ENCODE measurements at places on chromosomes 16 and 17.

DNA sequence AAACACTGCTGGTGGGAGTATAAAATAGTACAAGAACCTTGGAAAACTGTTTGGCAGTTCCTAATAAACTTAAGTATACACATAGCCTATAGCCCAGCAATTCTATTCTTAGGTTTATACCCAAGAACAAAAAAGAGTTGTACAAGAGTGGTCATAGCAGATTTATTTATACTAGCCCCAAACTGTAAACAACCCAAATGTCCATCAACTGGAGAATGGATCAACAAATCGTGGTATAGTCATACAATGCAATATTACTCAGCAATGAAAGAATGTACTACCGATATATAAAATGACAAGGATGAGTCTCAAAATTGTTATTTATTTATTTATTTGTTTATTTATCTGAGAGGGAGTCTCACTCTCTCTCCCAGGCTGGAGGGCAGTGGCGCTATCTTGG is 23.1 kb downstream of the GNGT2 start:
- no peak for DNase-seq

- no peak for DNase-seq
These were observed 4.4 kb downstream of the SMURF2 start for GRCh38 chr17:64657610-64658125.

DNA sequence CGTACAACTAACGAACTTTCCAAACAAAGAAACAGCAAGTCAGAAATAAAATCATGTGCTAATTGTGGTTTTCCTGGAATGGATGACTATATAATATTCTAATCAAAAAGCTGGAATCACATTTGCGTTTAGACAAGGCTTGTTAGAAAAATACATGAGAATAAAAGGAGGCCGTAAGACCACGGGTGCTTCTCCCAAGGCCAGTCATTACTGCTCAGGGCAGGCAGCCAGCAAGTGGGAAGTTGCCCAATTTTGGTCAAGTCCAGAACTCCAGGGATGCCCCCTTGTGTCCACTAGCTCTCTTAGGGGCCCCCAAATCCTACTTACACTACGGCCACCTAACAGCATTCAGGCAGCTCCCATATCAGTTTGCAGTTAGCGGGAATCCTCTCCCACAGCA is 25.9 kb upstream of the LYRM9 start:
- no peak for DNase-seq

DNA sequence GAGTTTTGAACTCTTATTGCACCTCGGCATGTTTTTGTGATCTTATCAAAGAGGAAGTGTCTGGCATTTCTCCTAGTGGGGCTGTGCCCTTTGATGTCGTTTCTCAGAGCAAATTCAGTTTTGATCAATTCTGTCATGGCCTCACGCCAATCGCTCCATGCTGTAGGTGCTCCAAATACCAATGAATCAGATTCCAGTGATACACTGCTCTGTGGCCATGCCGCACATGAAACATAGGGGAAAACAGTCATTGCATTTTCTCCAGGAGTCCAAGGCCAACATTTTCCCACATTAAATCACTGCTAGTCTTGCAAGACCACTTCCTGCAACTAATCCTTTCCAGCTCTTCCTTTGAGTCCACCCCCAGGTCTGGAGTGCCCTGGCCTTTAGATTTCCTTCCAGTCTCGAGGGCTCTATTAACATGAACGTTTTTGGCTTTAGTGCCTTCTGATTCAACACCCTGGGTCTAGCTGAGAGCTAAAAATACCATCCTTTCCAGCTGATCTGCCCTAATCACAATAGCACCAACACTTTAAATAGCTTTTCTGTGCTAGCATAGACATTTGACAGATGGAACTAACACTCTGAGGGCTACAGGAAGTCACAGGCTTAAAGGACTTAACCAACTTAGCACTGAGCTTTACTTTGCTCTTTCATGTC is 18.2 kb upstream of the RASL10B start:
- peak; percentile 48 for DNase-seq

DNA sequence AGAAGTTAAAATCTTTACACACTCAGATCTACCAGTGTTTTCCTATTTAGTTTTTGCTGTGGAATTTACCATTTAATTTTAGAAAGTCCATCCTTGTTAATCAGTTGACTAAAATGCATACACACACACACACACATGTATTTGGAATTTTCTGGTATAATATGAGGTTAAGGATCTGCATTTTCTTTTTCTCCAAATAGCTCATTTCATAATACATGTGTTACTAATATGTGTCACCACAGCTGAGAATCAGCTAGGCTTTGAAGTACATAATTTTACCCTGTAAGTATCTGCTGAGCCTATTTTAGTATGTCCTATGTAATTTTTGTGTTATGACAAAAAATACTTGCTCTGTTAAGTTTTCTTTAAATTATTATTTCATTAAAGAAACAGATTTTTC is 143.2 kb downstream of the PHKB start:
- DNase-seq, result no peak

DNA sequence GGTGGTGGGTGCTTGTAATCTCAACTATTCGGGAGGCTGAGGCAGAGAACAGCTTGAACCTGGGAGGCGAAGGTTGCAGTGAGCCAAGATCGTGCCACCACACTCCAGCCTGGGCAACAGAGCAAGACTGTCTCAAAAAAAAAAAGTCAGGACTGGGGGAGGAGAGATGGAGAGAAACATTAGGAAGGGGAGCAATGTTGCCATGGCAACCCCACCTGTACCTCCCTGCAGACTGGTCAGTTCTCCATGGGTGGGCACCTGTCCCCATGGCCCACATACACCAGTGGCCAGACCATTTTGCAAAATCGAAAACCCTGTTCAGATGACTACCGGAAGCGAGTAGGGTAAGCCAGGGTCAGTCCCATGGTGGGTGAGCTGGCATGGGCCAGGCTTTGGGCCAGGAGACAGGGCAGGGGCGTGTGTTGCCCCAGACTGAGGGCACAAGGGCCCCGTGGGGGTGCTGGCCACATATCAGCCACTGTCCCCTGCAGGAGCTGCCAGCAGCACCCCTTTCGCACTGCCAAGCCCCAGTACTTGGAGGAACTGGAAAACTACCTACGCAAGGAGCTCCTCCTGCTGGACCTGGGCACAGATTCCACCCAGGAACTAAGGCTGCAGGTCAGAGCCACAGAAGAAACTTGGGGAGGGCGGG is 14.0 kb downstream of the TSNAXIP1 start:
- DNase-seq, result no peak

- no peak for DNase-seq
These were observed 42.1 kb downstream of the MAP1LC3B start for GRCh38 chr16:87434146-87434667.

DNA sequence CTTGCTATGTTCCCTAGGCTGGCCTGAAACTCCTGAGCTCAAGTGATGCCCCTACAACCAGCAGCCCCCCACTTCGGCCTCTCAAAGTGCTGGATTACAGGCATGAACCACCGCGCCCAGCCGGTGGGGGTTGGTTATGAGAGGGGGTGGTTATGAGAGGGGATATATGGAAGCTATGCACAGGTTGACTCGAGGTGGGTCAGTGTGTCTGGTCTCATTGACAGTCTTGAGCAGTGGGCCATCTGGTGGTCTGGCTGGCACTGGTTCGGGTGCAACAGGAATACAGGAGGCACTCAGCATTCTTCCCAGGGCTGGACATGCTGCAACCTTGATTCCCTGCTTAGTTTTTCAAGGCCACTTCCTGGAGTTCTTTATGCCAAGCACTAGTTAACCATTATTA is 5.6 kb upstream of the STX1B start:
- no peak for DNase-seq

- peak; percentile 71 for DNase-seq
These were observed 17.5 kb downstream of the COG7 start for GRCh38 chr16:23435500-23435899.

DNA sequence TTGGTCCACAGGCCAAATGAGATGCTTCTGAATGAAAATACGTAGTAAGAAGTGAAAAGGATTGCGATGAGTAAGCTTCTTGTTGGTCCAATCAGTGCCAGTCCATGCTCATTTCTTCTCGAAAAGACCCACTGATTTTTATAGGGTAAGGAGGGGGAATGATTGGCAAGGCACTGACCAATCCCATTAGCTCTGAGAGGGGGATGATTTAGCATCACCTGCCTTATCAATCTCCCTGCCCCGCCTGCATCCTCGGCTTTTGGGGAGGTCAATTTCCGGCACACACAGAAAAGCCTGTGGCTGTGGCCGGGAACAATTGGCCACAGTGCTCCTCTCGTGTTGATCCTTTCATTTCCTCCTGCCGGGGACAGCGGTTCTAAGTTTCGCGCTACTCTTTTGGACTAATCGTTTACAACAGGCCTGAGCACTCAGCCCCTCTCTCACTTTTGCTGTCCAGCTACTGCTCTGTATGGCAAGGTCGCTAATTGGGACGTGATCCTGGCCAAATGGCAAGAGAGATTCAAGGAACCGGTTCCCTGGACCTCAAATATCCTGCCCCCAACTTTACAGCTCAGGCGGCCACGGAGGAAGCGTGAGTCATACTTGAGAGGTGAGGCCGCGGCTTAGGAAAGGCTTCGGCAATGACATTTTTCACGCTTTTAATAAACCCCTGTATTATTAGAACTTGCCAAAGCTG is 43.1 kb downstream of the TBX4 start:
- DNase-seq, result no peak
